ENCODE measurements at places on chromosomes 6 and 20.

DNA sequence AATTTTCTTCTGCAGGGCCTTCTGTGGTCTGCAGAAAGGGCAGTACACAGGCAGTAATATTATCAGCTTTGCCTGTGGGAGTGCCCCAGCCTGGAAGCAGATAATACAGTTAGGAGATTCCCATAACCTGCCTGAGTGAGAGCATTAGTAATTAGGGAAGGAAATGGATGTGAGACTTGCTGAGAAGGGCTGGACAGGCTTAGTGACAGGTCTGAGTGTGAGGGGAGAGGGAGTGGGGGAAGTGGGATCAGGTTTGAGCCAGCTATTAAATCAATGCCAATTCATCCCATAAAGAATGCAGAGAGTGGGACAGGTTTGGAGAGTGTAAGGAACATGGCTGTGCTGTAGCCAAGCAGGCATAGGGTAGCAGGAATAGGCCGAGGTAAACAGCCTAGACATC lies 10.1 kb upstream of the CFAP206 start:
- no peak for DNase-seq

DNA sequence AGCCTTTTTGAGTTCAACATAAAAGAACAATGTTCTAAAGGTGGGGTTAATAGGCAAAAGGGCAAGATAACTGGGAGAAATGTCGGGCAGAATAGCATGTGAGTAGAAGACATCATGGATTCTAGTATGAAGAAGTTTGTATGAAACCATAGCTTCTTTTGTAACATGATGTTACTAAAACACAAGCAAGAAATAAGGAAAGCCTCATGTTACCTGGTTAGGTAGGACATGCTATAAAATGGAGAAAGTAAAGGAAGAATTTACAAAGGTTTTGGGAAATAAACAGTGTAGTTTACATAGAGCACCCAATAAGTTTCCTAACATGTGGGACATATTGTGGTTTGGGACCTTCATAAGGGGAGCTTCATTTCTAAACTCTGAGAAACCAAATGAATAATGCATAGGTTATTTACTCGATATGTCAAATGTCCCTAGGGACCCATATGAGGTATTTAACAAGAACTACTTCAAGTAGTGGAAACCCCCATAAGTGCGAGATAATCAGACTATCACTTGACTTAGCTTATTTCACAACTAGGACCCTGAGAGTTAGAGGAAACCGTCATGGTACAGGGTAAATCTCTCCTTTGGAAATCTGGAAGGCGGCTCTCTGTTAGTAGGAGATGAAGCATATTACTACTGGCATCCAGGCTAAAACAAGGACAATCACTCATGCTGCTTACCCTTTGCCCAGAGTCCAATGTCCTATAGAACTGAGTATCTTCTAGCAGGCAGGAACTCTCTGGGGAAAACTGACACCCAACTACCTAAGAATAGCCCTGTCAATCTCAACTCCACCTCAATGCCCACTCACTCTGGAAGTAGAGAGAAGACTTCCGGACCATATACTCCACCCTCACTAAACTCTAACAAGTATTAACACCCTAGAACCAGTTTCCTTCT lies 57.5 kb downstream of the ILRUN start:
- DNase-seq: no peak

GRCh38 chr6:157440171-157440570 lies 59.2 kb downstream of the ZDHHC14 start:
- DNase-seq: no peak

GRCh38 chr6:21666201-21666691 lies 72.7 kb downstream of the SOX4 start:
- no peak for DNase-seq

DNA sequence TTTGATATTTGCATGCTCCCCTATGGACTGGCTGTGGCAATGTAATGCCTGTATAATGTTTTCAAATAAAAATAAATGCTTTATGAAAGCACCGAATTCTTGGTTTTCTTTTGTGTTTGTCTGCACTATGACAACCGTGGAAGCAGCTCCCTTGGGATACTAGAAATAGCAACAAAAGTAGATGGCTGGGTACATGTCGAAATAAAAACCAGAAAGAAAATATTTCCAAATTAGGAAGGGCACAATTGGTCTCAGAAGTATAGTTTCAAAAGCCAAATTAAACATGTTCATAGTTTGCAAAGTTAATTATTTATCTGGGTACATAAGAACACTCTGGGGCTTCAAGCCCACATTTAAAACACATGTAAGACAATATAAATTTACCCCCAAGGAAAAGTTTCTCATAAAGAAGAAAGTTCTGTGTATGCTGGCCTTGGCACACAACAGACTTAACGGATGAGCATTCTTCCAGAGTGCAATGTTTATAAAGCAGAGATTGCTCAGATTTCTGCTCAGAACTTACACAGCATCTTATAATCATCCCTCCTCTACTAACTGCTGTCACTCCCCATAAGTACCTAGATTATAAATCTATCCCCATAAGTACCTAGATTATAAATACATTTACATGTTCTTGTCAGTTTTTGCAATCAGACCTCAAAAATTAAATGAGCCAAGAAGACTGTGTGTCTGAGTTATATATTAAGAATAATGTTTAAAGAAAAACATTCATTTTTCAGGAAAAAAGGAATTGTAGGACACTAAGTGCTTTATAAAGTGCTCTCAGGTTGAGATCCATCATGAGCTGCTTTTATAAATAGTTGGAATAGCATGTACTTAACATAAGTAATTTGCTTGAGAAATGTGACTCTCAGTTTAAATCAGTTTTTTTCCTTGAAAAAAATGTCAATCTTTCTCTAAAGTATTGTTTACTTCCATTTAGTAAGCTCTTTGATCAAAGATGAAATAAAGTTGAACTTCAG lies 230.2 kb upstream of the PLN start:
- peak; percentile 4 for DNase-seq

DNA sequence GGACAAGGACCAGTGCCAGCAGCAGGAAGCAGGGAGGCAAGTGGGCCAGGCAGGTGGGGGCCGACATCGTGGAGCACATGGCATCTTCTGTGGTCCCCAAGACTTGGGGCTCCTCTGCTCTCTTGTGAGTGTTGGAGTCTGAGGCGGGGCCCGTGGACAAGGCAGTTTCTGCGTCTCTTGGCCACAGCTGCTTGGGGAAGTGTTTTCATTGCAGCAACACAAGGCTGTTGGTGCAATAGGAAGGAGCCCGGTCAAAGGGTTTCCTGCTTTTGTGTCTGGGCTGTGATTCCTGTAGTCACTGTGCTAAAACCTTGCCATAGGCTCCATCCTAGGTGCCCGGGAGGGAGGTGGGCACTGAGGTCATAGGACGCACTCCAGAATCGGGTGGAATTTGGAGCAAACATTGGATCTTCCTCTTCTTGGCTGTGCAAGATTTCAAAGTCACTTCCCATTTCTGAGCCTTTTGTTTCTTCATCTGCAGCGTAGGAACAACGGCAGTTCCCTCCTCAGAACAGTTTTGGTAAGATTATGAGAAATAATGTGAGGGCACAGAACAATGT lies at the start of gene SIRPB2:
SIRPB2 (minus strand) TSS at position 140 of the 560 bp plus-strand sequence; CDS start at position 79, 61 bp downstream.
- no peak for DNase-seq

- DNase-seq: no peak
Observed at GRCh38 chr20:18176318-18176785, 38.7 kb downstream of the KAT14 start.

DNA sequence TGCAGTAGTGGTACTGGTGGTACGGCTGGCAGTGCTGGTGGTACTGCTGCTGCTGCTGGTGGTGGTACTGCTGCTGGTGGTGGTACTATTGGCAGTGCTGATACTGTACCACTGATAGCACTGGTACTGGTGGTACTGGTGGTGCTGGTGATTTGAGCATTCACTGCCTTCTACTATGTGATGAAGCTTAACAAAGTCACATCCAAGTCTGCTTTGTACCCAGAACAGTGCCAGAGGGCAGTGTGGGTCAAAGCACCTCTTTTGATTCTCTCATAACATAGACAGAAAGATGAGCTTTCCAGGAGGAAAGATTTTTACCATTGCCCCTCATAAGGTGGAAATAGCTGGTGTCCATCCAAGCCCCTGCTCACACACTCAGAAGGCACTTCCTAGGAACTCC lies 48.7 kb downstream of the ANKRD6 start:
- no peak for DNase-seq

- no peak for DNase-seq
Observed at GRCh38 chr6:117276778-117277316, 11.5 kb downstream of the VGLL2 start.

- no peak for DNase-seq
Observed at GRCh38 chr6:56856036-56856580, 98.8 kb upstream of the BEND6 start.

GRCh38 chr6:37459981-37460800 lies 27.2 kb downstream of the CMTR1 start:
- DNase-seq: no peak

DNA sequence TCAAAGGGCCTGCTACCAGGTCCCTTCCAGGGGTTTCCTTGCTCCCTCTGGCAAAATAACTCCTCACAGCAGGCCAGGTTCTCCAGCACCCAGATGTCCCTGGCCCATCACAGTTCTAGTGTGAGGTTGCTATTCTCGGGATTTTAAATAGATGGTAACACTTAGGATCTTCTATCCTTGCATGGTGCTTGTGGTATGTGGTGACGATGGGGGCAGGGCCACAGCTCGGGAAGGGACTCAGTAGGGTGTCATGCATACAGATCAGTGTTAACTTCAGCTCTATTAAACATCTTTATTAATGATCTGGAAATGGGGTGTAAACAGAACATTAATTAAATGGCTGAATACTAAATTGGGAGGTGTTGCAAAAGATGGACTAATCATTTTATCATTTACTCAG lies 323.8 kb downstream of the QKI start:
- DNase-seq: no peak

DNA sequence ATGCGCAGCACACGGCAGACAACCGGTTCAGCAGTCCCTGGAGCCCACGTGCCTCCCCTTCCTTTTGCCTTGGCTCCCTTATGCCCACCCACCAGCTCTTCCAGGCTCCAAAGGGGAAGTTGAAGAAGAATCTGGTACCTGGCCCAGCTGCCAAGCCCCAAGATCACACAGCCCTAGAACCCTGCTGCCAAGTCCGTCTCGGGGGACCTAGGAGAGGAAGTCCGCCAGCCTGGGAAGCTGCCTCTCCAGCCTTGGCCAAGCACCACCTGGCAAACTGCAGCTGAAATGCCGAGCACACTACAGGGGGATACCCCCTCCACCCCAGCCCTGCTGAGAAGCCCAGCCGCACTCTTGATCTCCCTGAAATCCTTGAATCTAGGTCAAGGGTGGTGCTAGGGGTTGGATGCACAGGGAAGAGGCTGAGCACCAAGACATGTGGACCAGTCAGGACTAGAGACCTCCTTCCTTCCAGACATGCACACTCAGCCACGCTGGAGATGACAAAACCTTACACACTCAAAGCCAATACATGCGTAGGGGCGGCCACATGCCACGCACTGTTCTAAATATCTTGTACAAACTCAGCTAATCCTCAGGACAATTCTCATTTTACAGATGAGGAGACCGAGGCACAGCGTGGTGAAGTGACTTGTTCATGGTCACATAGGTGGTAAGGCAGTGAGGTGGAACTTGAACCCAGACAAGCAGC lies 124.1 kb downstream of the PREX1 start:
- no peak for DNase-seq

DNA sequence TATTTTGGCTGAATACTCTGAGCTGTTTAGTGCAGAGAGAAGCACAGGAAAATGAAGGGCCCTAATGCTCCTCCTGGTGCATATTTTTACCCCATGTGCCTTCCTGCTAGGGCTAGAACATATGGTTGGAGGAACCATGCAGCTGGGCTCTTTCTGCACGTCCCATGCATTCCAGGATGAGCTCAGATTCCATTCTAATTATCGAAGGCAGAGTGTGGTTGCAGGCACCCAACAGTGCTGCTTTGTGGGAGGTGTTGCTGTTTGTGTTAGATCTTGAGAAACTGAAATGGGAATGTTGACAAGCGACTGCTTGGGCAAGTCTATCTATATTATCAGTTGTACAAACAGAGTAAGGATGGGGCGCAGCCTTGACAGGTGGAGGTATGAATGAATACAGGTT lies 419.5 kb downstream of the DHX35 start:
- no peak for DNase-seq

DNA sequence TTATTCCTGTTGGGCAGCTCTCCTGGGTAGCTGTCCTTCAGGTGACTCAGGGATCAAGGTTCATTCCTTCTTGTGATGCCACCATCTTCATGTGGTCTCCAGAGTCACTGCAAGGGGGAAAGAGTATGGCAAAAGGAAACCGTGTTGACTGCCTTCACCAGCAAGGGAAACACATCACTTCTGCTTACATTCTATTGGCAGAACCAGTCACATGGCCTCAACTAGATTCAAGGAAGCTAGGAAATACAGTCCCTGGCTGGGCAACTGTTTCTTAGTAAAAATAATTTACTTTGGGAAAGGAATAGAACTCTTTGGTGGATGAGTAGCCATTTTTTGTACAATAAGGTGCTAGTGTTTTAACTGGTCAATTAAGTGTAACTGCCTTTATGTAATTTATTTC lies 5.3 kb downstream of the ANKRD6 start:
- DNase-seq: no peak

- no peak for DNase-seq
Observed at GRCh38 chr6:72022830-72023229, 136.5 kb downstream of the RIMS1 start.

DNA sequence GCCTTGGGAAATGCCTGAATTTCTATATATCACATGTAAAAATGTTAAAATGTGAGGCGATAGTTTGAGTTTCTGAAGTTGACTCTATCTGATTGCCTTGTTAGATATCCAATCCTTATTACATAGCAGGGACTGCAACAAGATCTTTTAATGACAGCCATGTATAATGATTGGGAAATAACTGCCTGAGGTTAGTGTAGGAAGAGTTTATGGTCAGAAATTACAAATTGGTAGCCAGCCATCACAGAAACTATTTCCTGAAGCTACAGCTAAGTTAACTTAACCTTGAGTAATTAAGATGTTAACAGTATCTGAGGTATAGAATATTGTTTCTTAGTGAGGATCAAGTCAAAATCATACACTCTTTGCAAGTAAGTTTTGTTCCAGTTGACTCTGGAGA lies 41.0 kb downstream of the AKIRIN2 start:
- DNase-seq: no peak

DNA sequence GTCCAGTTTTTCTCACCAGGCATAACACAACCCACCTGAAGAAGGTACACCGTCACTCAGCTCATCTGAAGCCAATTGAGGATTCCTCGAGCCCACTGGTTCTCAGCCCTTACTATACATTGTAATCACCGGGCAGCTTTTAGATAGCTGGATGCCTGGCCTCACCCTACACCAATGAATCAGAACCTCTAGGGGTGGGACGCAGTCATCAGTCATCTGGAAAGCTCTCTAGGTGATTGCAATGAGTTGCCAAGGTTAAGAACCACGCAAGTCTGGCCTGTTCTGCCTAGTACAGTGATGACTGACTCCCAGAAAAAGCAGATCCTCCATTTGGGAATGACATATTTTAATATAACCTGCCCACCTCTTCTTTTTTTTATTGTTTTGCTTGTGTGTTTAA lies 41.1 kb downstream of the MC3R start:
- no peak for DNase-seq

GRCh38 chr6:43013097-43013842 lies 476 bp downstream of the MEA1 start:
- no peak for DNase-seq

- no peak for DNase-seq
Observed at GRCh38 chr20:63177785-63178445, 38.0 kb downstream of the YTHDF1 start.
